Neural progenitor cell (in vitro differentiated cells): ENCODE measurements at places on chromosomes 16 and 17. TPM values are rescaled to one million over a fixed set of nuclear protein-coding genes. Genes with fewer than 3 reads are reported as not detected.

ODAD4 gene
- 4.1 and 4.6 TPM in 2 replicates for total RNA-seq

DNA sequence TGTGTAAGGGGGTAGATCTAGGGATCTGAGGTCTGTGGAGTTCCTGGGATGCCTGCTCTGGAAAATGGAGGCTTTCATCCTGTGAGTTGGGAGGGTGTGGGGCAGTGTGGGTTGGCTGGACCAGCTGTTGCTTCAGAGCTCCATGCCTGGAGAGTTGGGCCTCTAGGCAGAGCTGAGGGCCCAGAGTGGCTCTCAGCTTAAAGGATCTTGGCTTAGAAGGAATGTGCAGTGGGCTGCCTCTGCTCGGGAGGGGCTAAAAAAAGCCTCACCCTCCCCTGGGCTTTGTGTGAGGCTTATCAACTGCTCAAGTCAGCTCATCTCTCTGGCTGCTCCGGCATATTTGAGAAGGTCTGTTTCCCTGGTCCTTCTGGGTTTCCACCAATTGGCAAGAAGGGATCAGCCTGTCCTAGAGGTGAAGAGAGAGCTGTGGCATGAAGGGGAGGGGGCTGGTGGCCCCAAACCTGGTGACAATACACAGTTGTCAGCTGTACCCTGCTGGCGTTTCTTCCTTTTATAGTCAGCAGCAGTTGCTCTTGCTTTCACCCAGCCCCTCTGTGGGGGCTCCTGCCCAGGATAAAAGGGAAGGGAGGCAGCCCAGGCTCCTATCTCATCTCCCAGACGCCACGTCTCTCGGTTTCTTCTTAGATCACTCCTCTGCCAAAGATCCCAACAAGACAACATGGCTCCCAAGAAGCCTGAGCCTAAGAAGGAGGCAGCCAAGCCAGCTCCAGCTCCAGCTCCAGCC lies at the start of gene MYL4:
Gene MYL4, plus strand, starts transcription at position 605 of the 745 bp plus-strand sequence. Its CDS starts 75 bp downstream, at position 680.
- H3K4me1 ChIP-seq: peaks cover 16% of the 10 kb centered on the region
- no peak within 1 kb of the TSS for H3K4me3 ChIP-seq
- peak; percentile 47 for DNase-seq

GRCh38 chr17:41211845-41212466 lies 14.5 kb upstream of the KRTAP9-2 start:
- no peak overlapping the region for H3K4me3 ChIP-seq
- H3K27ac ChIP-seq: no peak overlapping the region
- no peaks in the 10 kb centered on the region for H3K4me1 ChIP-seq
- H3K27me3 ChIP-seq: no peaks in the 10 kb centered on the region
- no peak for DNase-seq

MARVELD3 gene
- total RNA-seq: 2.0 and 2.2 TPM in 2 replicates

DNA sequence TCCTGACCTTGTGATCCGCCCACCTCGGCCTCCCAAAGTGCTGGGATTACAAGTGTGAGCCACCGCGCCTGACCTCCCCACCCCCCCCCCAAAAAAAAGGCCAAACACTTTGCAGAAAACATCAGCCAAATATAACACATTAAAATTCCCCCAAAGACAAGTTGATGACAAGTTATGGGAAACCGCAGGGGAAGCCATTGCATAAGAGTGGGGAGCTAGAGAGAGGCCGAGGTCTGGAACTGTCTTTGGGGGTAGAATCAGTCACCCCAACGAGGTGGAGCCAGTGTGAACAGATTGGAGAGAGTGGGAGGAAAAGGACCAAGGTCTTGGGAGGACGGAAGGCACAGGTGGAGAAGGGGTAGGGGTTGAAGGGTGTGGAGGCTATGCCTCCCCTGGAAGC lies 2.8 kb downstream of the DRC3 start:
- no peak overlapping the region for H3K27ac ChIP-seq
- peaks cover 5% of the 10 kb centered on the region for H3K4me1 ChIP-seq
- no peak for DNase-seq
- no peaks in the 10 kb centered on the region for H3K36me3 ChIP-seq
- H3K4me3 ChIP-seq: no peak overlapping the region

PIRT gene
- total RNA-seq: not detected in 2 replicates

DNA sequence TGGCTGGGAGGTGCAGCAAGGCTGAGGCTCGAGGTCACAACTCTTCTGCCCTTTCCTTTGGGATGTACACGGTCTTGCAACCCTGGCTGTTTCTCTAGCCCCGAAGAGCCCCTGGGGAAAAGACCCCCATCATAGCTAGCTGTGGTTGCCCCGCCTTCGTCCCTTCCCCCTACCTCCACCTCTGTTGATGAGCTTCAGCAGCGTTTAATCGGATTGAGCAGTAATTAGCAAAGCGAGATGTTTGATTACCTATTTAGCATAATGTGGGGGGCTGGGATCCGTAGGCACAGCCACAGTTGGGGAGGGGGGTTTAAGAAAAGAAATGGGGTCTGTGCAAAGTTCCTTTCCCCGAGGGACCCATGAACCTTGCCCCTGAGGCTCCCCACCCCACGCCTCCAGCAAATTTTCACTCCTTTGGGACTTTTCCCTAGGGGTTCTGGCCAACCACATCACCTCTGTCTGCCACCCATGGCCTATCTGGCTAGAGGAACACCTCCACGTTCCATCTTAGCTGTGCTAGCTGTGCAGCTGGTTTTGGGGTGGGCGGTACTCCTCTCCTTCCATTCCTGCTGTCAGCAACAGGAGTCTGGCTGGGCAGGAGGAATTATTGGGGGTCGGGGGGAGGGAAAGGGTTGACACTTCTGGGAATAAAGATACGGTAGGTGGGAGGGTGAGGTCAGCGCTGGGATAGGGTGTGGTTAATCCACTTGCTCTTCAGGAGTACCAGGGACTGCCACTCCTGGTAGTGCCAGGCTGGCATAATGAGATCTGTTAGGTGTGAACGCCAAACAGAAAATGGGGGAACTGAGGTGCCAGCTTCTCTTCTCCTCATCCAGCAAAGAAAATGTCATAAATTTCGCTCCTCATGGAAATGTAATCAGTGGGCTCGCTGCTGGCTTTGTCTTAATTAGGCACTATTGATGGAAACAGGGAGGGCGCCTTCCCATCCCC lies 1.3 kb upstream of the DNAH2 start:
- DNase-seq: no peak
- peak overlapping the region; percentile 74 for H3K4me3 ChIP-seq
- H3K36me3 ChIP-seq: no peaks in the 10 kb centered on the region
- H3K4me1 ChIP-seq: peaks cover 39% of the 10 kb centered on the region
- H3K27me3 ChIP-seq: peaks cover 37% of the 10 kb centered on the region

SOX8 gene
- 0.75 and 3.0 TPM in 2 replicates for total RNA-seq

DNA sequence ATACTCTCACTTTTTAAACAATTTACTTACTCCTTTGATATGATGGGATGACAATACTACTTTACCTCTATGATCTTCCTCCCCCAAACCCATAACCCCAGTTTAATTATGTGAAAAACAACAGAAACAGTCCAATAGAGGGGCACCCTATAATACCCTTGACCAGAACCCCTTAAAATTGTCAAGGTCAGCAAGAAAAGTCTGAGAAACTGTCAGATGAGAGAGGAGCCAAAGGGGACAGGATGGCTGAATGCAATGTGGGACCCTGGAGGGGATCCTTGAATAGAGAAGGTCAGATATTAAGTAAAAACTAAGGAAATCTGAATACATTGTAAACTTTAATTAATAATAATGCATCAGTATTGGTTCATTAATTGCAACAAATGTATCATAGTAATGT lies 15.8 kb upstream of the HYDIN start:
- H3K27ac ChIP-seq: no peak overlapping the region
- no peaks in the 10 kb centered on the region for H3K36me3 ChIP-seq
- H3K27me3 ChIP-seq: no peaks in the 10 kb centered on the region
- H3K4me1 ChIP-seq: peaks cover 5% of the 10 kb centered on the region

- no peak overlapping the region for H3K4me3 ChIP-seq
- no peak for DNase-seq
- H3K27me3 ChIP-seq: peaks cover 71% of the 10 kb centered on the region
- no peaks in the 10 kb centered on the region for H3K36me3 ChIP-seq
- no peak overlapping the region for H3K27ac ChIP-seq
Observed at GRCh38 chr17:17703140-17703919, 22.1 kb downstream of the RAI1 start.

CLEC19A gene
- total RNA-seq: 1.9 and 8.2 TPM in 2 replicates

CRYM gene
- 0.36 and 1.3 TPM in 2 replicates for total RNA-seq

PYY gene
- 0.40 TPM in 1 of 2 replicates, not detected in the other for total RNA-seq

- H3K27me3 ChIP-seq: peaks cover 4% of the 10 kb centered on the region
- no peak overlapping the region for H3K27ac ChIP-seq
- H3K36me3 ChIP-seq: no peaks in the 10 kb centered on the region
- no peaks in the 10 kb centered on the region for H3K4me1 ChIP-seq
- H3K4me3 ChIP-seq: no peak overlapping the region
Observed at GRCh38 chr16:48157794-48158193, 2.0 kb upstream of the ABCC12 start.

ABCA6 gene
- total RNA-seq: not detected in 2 replicates

DNA sequence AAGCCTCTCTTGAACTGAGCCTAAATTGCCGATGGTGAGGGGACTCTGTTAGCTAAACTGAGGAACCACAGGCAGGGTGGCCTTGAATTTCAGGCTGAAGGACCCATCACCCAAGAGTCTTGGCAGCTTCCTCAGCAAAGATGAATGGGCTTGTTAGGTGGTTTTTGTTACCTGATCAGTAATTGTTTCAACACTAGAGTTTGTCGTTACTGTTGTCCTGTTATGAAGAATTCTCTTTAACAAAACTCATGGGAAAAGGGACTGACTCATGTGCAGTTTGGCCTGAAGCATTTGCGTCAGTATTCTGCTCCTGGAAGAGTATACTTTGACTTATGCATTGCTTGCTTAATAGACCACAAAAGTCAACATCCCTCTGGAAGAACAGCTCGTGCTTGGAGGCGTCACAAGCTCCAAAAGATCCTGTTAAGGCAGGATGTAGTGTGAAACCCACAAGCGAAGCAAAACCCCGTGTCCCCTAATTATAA lies 206.0 kb downstream of the IRX3 start:
- no peaks in the 10 kb centered on the region for H3K4me1 ChIP-seq
- no peak overlapping the region for H3K4me3 ChIP-seq
- DNase-seq: no peak
- no peaks in the 10 kb centered on the region for H3K36me3 ChIP-seq
- no peak overlapping the region for H3K27ac ChIP-seq

- H3K4me3 ChIP-seq: no peak overlapping the region
- no peak overlapping the region for H3K27ac ChIP-seq
- H3K4me1 ChIP-seq: no peaks in the 10 kb centered on the region
- DNase-seq: no peak
- no peaks in the 10 kb centered on the region for H3K36me3 ChIP-seq
Observed at GRCh38 chr17:68328676-68329075, 37.4 kb downstream of the ARSG start.

GRCh38 chr16:55301385-55302008 lies 22.5 kb upstream of the IRX6 start:
- H3K4me3 ChIP-seq: no peak overlapping the region
- peaks cover 7% of the 10 kb centered on the region for H3K4me1 ChIP-seq
- H3K27ac ChIP-seq: no peak overlapping the region
- H3K27me3 ChIP-seq: no peaks in the 10 kb centered on the region
- no peak for DNase-seq
